ENCODE measurements at places on chromosomes 7 and 10.

GRCh38 chr10:106682175-106682574, 482.3 kb downstream of the SORCS1 start:
- no peak for DNase-seq

DNA sequence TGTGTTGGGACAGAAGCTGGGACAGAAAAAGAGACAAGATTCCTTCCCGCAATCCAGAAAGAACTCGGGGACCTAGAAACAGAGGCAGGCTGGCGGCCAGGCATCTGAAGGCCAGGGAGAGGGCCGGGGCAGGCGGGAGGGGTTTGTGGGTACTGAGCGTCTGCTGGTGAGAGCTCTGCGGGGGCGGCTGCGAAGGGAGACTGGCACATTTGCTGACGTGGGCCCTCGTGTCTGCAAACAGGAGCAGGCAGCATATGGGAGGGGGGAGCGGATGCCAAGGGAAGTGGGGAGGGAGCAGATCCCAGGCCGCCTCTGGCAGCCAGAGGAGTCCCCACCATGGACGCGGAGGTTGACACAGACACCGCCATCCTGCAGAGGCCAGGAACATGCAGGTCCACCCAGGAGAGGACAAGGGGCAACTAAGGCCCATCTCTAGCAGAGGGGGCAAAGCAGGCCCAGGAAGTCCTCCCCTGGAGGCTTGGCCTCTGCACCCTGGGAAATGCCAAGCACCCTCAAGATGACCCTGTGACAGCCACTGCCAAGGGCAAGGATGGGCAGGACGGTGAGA, 32.2 kb downstream of the KCNH2 start:
- no peak for DNase-seq

DNA sequence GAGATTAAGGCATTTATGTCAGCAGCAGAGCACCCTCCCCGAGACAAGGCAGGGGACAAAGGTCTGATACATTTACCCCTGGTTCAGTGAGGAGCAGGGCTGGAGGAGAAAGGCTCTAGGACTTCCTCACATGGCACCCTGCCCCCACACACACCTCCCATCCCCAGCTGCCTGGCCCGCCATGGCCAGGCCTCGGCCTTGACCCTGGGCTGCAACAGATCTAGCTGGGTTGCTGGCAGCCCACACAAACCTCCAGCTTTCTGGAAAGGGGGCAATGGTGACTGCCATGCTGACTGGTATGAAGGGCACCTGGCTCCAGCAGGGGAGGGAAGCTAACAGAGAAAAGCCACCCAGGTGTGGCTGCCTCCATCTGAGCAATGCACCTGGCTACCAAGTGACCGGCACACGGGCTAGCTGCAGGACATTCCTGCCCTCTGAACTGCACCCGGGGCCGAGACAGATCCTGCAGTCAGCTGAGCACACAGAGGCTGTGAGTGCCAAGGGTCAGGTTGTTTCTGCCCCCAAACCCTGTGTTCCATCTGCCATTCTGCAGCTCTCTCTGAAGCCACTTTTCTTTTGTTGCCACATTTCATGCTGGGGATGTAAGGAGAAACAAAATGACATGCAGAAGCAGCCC, 85.8 kb upstream of the LRRC18 start:
- no peak for DNase-seq

GRCh38 chr10:118960157-118961090, 69.1 kb upstream of the NANOS1 start:
- no peak for DNase-seq
